Activated CD8-positive, alpha-beta memory T cell treated with anti-CD3 and anti-CD28 coated beads, Interleukin-2, amount 10 ng/mL, durations not matched to agents 7 days and 5 days (primary cell): ENCODE measurements at places on chromosomes 6 and 20. TPM values are rescaled to one million over a fixed set of nuclear protein-coding genes. Genes with fewer than 3 reads are reported as not detected.

DNA sequence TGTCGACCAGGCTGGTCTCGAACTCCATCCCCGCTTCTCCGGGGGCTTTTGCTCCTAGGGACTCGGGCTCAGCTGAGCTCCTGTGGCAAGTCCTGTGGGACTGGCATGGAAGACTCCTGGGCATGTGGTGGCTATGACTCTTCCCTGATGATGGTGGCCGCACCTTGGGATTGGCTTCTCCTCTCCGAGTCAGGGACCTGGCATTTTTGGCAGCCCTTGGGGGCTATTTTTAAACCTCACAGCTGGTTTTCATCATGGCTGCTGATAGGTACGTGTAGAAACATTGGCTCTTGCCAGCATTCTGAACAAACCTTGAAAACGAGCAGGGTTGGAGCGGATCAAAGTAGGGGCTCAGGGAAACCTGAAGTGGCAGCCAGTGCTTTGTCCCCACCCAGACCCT lies 54.1 kb downstream of the RBM38 start:
- no peak overlapping the region for H3K27ac ChIP-seq
- H3K27me3 ChIP-seq = peaks cover 19% of the 10 kb centered on the region
- DNase-seq = no peak
- no peak overlapping the region for H3K4me3 ChIP-seq
- H3K36me3 ChIP-seq = no peaks in the 10 kb centered on the region
- H3K4me1 ChIP-seq = peaks cover 5% of the 10 kb centered on the region

DNA sequence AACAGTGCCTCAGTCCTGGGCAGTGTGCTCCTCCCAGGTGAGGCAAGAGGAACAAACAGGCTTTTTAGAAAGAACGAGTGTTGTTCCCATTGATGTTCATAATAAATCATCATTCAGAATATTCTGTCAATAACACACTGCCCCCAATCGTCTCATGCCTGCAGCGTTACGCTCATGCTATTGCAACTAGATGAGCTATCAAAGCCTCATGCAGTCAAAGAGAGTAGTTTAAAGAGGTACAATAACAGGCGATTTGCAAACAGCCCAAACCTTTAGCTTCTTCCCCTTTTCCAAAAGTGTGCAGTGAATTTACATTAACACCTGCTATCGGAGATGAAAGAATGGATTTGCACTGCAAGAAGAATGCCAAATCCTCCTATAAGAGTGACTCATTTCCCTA lies 1164.7 kb upstream of the MAP3K7 start:
- H3K36me3 ChIP-seq = no peaks in the 10 kb centered on the region
- H3K27me3 ChIP-seq = no peaks in the 10 kb centered on the region
- no peak overlapping the region for H3K27ac ChIP-seq
- H3K4me3 ChIP-seq = no peak overlapping the region
- no peak for DNase-seq

- H3K4me1 ChIP-seq = peaks cover 49% of the 10 kb centered on the region
- DNase-seq = no peak
- H3K27me3 ChIP-seq = no peaks in the 10 kb centered on the region
Observed at GRCh38 chr20:48706116-48706656, 121.6 kb downstream of the PREX1 start.

- no peak overlapping the region for H3K27ac ChIP-seq
- no peaks in the 10 kb centered on the region for H3K4me1 ChIP-seq
- H3K36me3 ChIP-seq = no peaks in the 10 kb centered on the region
- no peaks in the 10 kb centered on the region for H3K27me3 ChIP-seq
- DNase-seq = no peak
Observed at GRCh38 chr20:6469695-6470094, 297.8 kb upstream of the BMP2 start.

DNA sequence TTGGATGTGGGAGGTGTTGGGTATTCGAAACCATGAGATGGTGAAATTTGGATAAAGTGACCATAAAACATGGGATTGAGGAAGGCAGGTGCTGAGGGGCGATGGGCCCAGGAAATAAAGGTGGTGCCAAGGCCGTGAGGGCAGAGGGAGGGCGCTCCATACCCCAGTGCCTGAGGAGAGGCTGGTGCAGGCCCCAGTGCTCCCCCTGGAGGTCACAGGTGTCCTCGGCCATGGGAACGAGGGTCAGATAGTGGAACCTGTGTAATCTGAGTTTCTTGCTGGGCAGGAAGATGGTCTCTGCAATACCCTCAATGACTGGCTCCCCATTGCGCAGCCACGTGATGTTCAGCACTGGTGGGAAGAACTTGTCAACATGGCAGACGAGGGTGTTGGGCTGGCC lies 16.2 kb downstream of the HLA-DPB1 start:
- peaks cover 19% of the 10 kb centered on the region for H3K27me3 ChIP-seq
- no peak overlapping the region for H3K27ac ChIP-seq
- peaks cover 5% of the 10 kb centered on the region for H3K4me1 ChIP-seq
- H3K4me3 ChIP-seq = no peak overlapping the region
- peaks cover 3% of the 10 kb centered on the region for H3K36me3 ChIP-seq
- DNase-seq = peak; percentile 80

DNA sequence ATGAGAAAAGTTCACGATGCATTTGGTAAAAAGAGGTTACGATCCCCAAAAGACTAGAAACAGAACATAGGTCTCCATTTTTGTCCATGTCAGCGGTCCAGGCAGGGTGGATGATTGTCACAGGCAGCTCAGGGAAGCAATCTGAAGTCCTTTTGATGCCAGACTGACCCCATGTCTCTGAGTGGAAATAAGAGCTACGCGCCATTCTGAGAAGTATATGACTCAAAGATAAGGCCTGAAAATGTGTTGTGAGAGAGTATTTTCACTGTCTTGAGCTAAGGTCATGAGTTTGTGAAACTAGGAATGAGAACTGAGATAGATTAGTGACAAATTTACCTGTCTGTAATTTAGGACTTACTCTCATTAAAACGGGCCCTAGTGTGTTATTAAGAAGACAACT lies 69.5 kb downstream of the LYRM4 start:
- H3K27me3 ChIP-seq = no peaks in the 10 kb centered on the region
- peaks cover 8% of the 10 kb centered on the region for H3K36me3 ChIP-seq
- no peak overlapping the region for H3K27ac ChIP-seq
- H3K4me3 ChIP-seq = no peak overlapping the region
- peaks cover 8% of the 10 kb centered on the region for H3K4me1 ChIP-seq

Gene LAMP5
- total RNA-seq = not detected
